ENCODE measurements at places on chromosomes 5 and 9. TPM values are rescaled to one million over a fixed set of nuclear protein-coding genes. Genes with fewer than 3 reads are reported as not detected.

GRCh38 chr5:66232706-66233445, 88.8 kb downstream of the SREK1 start:
- DNase-seq, result no peak

- DNase-seq, result peak; percentile 35
Measured at GRCh38 chr5:76807296-76807695, 11.5 kb upstream of the F2RL1 start.

DNA sequence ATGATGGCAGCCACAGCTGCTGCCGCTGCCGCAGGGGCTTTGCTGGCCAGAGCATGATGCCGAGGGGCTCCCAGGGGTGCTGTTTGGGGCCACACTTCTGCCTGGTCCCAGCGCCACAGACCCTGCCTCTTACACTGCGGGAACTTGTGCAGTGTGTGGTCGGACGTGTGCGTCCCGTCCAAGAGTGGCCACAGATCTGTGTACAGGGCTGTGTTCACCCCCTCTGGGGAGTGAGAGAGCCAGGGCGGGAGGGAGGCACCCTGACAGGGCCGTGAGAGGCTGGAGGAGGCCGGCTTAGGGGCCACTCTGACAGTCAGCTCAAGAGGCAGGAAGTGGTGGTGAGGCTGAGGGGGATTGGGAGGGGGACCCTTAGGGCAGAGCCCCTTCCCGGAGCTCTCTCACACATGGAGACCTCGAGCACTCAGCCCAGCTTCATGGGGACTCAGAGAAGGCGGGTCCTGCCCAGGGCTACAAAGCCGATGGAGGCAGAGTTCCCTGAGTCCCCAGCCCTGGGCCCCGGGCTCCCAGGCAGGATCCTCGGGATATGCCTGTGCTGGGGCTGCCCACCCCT, 13.1 kb upstream of the CARD19 start:
- no peak for DNase-seq

- DNase-seq, result peak; percentile 24
Measured at GRCh38 chr5:116032094-116032517, at the start of gene ARL14EPL. Gene ARL14EPL (plus strand): TSS chr5:116032472. CDS start chr5:116051466, 18,994 bp downstream.

- no peak for DNase-seq
Measured at GRCh38 chr9:72579880-72580550, 58.6 kb downstream of the TMC1 start.

DNA sequence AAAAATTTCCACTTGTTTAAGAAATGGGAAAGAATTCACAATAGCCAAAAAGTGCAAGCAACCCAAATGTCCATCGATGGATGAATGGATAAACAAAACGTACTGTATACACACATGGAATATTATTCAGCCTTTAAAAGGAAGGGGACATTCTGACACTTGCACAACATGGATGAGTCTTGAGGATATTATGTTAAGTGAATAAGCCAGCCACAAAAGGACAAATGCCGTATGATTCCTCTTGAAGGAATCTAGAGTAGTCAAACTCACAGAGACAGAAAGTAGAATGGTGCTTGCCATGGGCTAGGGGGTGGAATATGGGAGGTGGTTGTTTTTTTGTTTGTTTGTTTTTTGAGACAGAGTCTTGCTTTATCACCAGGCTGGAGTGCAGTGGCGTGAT, 3.8 kb upstream of the ATP6V0E1 start:
- DNase-seq, result no peak

GRCh38 chr5:149039506-149039905, 23.4 kb downstream of the SH3TC2 start:
- DNase-seq, result no peak

GRCh38 chr9:128702445-128702948, at the start of gene PKN3:
Gene PKN3 (plus strand): TSS chr9:128702503. CDS start chr9:128702916, 413 bp downstream.
- DNase-seq, result peak; percentile 92

- no peak for DNase-seq
Measured at GRCh38 chr9:101468116-101468515, 32.5 kb upstream of the ALDOB start.

- no peak for DNase-seq
Measured at GRCh38 chr5:107431536-107431935, 239.2 kb downstream of the EFNA5 start.

DNA sequence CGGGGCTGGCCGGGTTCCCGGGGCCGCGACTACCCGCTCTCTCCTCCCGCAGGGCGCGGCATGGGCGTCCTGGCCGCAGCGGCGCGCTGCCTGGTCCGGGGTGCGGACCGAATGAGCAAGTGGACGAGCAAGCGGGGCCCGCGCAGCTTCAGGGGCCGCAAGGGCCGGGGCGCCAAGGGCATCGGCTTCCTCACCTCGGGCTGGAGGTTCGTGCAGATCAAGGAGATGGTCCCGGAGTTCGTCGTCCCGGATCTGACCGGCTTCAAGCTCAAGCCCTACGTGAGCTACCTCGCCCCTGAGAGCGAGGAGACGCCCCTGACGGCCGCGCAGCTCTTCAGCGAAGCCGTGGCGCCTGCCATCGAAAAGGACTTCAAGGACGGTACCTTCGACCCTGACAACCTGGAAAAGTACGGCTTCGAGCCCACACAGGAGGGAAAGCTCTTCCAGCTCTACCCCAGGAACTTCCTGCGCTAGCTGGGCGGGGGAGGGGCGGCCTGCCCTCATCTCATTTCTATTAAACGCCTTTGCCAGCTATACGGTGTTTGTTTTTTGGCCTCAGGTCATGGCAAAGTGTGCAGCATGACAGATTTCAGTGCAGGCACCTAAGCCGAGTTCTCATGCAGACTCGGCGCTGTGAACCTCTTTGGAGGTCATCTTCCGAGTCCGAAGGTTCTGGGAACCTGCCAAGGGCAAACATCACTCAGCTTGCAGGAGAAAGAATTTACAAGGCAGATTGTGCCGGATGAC, 516 bp downstream of the MRPL41 start:
- peak; percentile 30 for DNase-seq

- DNase-seq, result peak; percentile 81
Measured at GRCh38 chr5:163347671-163348070, 89.7 kb upstream of the CCNG1 start.

Gene COL27A1
- 37.6 TPM for total RNA-seq

Gene TRPM6
- total RNA-seq, result not detected

Gene SEMA5A
- 0.20 TPM for total RNA-seq
